ENCODE measurements at places on chromosomes 13 and 19. TPM values are rescaled to one million over a fixed set of nuclear protein-coding genes. Genes with fewer than 3 reads are reported as not detected.
A peak's percentile ranks its signal among the peaks of the same experiment; 100 is the strongest.

TICAM1 gene
- 8.0 TPM for total RNA-seq

- DNase-seq = no peak
Measured at GRCh38 chr19:40599902-40600569, 1.1 kb upstream of the LTBP4 start.

STXBP2 gene
- 14.4 TPM for total RNA-seq

GRCh38 chr19:324716-325115 is 19.9 kb downstream of the MIER2 start:
- DNase-seq = no peak

ACP7 gene
- not detected for total RNA-seq

B3GNT8 gene
- total RNA-seq = 7.8 TPM

C13orf42 gene
- not detected for total RNA-seq

GRCh38 chr13:100102042-100102441 is 13.1 kb downstream of the PCCA start:
- DNase-seq = no peak

DNA sequence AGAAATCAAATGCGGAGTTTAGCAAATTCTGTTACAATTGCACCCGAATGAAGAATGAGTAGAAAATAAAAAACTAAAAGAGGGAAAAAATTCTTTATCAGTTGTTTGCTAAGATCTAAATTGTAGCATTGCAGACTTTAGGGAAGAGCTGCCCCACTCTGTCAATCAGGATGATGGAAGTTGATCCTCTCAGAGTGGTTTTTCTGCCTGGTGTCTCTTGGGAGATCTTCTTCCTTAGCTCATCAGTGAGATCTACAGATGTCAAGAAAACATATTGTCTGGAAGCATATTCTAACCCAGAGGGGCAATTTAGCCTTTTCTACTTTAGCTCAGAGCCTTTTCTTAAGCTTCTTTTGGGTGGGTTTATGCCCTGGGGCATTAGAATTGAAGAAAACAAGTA is 223.2 kb upstream of the PCDH17 start:
- no peak for DNase-seq

B3GNT3 gene
- 0.40 TPM for total RNA-seq

- peak; percentile 79 for DNase-seq
Measured at GRCh38 chr13:30045916-30046704, 195.7 kb upstream of the UBL3 start.

CEACAM8 gene
- total RNA-seq = not detected

- DNase-seq = peak; percentile 7
Measured at GRCh38 chr13:50189450-50189849, 174.2 kb downstream of the KCNRG start.

AMER2 gene
- total RNA-seq = under 0.01 TPM

ZNF440 gene
- total RNA-seq = 5.5 TPM

TUBB4A gene
- total RNA-seq = 4.7 TPM

- DNase-seq = no peak
Measured at GRCh38 chr19:34173193-34173956, 1.1 kb downstream of the LSM14A start.

ZNF415 gene
- total RNA-seq = 10.8 TPM

GRCh38 chr13:34391076-34391475 is 551.0 kb upstream of the NBEA start:
- no peak for DNase-seq

PGLYRP2 gene
- total RNA-seq = not detected

GRCh38 chr19:55390461-55390880 is 4.7 kb downstream of the RPL28 start:
- DNase-seq = no peak

GRCh38 chr13:58823701-58824100 is 1192.2 kb downstream of the PCDH17 start:
- DNase-seq = no peak

GRCh38 chr19:13094106-13094504 is 8.6 kb downstream of the LYL1 start:
- no peak for DNase-seq

- no peak for DNase-seq
Measured at GRCh38 chr13:93859716-93860115, 619.8 kb downstream of the DCT start.

DNA sequence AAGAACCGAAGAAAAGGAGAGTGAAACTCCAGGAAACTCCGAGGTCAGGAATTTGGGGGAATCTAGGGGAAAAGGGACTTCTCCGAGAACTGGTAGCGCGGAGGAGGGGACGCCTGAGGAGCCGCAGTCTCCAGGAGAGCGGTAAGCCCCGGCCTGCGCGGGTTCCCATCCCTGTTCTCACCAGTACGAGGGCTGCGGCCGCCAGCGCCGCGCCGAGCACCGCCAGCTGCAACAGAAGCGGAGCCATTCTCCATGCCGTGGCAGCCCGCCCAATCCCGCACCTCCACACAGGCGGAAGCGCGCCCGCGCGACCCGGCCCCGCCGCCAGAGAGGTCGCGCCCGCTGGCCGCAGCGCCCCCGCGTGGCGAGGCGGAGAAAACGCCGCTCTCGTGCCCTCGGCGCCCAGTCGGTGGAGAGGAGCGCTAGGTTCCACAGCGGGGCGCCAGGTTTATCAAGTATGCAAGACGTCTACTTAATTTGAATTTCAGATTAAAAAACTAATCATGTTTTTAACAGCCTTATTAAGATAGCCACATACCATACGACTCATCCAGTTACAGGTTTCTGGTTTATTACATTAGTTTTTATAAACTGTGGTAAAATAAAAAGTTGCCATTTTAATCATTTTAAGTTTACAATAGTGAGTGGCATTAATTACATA is at the start of gene ALG5:
Gene ALG5, minus strand, starts transcription at position 287 of the 661 bp plus-strand sequence. Its CDS starts 40 bp downstream, at position 247.
- DNase-seq = peak; percentile 95

- DNase-seq = no peak
Measured at GRCh38 chr19:8500158-8500557, 2.3 kb downstream of the PRAM1 start.

SEMA6B gene
- total RNA-seq = 9.8 TPM

DNA sequence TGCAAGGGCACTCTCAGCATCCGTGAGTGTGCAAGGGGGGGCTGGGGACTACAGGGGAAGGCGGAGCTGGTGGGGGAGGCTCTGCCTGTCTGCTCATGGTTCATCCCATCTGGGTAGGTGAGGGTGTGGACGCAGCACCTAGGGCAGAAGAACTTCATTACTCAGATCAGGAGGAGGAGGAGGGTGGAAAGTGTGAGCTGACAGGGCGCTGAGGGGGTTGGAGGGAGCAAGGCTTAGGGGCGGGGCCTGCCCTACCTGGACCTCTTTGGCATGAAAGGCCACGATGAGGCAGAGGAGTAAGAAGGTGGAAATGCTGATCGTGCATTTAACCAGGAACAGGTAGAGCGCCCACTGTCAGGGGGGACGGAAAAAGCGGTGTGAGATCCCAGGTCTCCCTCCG is 4.5 kb downstream of the KCNN4 start:
- no peak for DNase-seq

DNA sequence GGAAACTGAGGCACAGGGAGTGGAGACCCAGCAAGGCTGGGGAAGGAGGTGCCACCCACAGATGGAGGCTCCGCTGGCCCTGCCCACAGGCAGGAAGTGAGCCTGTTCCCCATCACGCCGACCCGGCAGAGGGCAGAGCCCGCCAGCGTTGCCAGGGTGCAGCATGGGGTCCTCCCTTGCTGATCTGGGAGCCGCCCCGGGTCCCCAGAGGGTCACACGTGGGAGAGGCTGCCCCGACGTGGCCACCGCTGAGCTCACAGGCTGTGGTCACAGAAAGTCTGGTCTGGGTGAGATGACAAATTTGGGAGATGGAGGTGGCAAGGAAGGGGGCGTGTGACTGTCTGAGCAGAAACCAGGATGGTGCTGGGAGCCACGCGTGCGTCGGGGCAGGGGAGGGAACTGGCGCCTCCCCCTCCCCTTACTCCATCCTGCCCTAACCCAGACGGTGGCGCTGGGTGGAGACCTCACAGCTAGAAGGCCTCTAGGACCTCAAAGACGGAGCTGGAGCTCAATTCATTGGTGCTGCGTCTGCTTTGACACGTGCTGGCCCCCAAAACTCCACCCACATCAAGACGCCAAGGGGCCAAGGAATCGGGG is 7.7 kb downstream of the MEX3D start:
- DNase-seq = no peak

DNA sequence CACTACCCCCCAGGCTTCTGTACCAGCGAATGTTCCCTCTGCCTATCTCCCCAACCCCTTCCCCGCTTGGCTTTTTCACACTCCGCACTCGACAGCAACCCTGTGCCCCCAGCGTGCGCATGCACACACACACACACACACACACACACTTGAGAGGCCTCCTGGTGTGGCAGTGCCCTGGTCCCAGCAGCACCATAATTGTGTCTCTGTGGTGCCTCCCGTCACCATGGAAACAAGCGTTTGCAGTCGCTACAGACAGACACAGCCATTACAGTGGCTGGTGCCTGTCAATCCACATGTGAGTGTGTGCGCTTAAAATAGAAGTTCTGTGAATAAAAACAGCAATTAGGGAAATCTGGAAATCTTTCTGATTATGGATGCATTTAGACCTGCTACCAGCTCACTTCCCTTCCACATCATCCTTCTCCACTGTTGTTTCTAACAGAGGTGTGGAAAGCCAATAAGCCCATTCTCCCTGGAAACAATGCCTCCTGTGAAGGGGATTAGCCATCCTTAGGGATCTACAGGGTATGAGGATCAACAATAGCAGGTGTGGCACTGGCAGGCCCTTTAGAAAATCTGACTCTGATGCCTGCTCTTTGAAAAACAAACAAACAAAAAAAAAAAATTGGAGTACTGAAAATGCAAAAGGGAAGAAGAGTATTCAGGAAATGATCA is 146.3 kb downstream of the DCLK1 start:
- no peak for DNase-seq

WDR87 gene
- not detected for total RNA-seq
